ENCODE measurements at places on chromosomes 16 and 17. TPM values are rescaled to one million over a fixed set of nuclear protein-coding genes. Genes with fewer than 3 reads are reported as not detected.

- DNase-seq, result no peak
Observed at GRCh38 chr17:42185621-42185930, 324 bp upstream of the HCRT start.

OTOP3 gene
- polyA plus RNA-seq, result not detected

NPIPB6 gene
- 3.8 TPM for polyA plus RNA-seq

DNA sequence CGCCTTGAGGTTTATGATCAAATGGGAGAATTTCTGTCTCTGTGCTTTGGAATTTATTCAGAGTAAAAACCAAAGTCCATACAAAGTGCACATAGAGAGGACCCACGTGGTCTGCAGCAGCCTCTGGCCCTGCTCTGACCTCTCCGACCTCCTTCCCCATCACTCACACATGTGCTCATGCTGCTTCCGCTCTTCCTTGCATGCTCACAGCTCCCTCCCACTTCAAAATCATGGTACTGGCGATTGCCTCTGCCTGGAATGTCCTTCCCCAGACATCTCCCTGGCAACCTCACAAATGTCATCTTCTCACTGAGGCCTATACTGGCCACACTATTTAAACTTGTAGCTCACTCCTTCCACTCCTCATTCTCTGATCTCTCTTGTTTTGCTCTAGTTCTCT is 418.0 kb downstream of the CA10 start:
- no peak for DNase-seq

FOXC2 gene
- 0.46 TPM for polyA plus RNA-seq

GPR179 gene
- 0.04 TPM for polyA plus RNA-seq

IGF2BP1 gene
- 38.0 TPM for polyA plus RNA-seq
